Stimulated activated CD4-positive, alpha-beta T cell treated with anti-CD3 and anti-CD28 coated beads, TNF-alpha, amount 100 ng/mL, for 4 hours (primary cell): ENCODE measurements at places on chromosomes 1 and 21.
A peak's percentile ranks its signal among the peaks of the same experiment; 100 is the strongest.

GRCh38 chr21:37220433-37220980 lies 46.6 kb downstream of the VPS26C start:
- DNase-seq, result no peak

DNA sequence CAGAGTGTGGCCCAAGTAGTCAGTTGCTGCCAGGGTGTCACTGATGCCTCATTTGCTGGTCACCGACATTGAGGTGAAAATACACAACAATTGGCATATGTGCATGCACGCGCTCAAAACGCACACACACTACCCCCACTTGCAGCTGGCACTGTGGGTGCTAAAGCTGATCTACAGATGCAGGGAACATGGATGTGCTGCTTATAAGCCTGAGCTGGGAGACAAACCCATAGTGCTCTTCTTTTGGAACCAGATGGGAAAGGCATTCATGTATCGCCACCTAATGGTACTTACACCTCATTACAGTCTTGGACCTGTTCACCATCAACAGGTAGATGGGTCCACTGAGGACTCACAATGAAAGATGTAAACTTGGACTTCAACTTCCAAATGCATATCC lies 70.3 kb upstream of the CAMK1G start:
- no peak for DNase-seq

- no peak for DNase-seq
Observed at GRCh38 chr1:198449261-198449660, 91.2 kb downstream of the ATP6V1G3 start.

- no peak for DNase-seq
Observed at GRCh38 chr1:246587606-246588005, 21.4 kb downstream of the CNST start.

DNA sequence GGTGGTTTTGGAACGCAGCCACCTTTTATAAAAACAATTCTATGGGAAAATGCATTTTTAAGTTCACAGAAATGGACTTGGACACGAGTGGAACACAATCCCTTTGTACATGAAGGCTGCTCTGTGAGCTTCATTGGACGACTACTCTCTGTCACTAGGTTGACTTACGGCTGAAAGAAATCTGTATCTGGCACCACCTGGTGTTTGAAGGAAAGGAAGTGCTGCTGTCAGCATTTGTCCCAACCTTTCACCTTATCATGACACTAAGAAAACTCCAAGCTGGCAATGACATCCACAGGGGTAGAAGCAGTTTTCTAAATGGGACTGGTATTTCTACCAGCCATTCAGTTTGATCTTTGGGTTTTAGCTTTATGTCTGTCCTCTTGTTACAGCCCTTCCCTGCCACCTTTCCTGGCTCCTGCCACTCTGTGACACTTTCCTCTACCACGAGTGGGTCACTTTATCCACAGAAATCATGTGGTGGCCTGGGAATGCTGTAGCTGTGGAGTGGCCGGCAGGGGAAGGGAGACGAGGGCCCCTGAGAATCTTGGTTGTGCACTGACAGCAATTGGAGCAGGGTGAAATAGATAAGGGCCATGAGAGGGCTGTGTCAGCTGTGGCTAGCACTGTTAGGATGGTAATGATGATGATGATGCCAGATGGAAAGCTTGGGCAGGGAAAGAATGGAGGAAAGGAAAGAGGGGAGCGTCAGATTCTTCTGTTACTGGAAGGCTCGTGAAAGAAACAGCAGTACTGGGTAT lies 85.2 kb downstream of the TBX19 start:
- no peak for DNase-seq

GRCh38 chr1:155320661-155321617 lies at the start of gene RUSC1:
Gene RUSC1, plus strand, starts transcription at chr1:155320894. Its CDS starts 880 bp downstream, at chr1:155321774.
- DNase-seq, result peak; percentile 62

DNA sequence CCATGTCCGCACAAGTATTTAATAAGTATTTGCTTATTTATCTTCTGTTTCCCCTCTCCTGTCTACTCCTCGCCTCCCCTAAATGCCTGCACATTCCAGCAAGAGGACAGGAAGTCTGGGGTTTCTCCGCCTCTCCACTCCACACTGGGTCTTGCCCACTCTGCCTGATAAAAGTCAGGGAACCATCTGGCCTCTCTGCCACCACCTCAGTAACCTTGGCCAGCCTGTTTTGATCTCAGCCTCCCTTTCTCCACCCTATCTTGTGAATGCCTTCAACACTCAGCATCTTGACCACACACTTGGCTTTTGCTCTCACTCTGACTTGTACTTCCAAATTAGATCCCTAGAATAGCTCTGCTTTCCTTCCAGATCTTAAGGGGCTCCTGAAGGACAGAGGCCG lies 165.3 kb upstream of the UBE2U start:
- DNase-seq, result no peak

DNA sequence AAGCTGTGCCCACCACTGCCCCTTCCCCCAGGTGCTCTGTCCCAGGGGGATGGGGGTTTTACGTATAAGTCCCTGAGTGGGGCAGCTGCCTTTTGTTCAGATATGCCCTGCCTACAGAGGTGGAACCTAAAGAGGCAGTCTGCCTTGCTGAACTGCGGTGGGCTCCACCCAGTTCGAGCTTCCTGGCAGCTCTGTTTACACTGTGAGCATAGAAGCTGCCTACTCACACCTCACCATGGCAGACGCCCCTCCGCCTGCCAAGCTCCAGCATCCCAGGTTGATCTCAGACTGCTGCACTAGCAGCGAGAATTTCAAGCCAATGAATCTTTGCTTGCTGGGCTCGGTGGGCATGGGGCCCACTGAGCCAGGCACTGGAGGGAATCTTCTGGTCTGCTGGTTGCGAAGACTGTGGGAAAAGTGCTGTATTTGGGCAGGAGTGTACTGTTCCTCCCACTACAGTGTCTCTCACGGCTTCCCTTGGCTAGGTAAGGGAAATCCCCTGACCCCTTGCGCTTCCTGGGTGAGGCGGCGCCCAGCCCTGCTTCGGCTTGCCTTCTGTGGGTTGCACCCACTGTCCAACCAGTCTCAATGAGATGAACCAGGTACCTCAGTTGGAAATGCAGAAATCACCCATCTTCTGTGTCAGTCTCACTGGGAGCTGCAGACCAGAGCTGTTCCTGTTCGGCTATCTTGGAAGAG lies 17.6 kb upstream of the RWDD3 start:
- no peak for DNase-seq

GRCh38 chr1:93614986-93615581 lies 66.6 kb downstream of the BCAR3 start:
- no peak for DNase-seq

GRCh38 chr1:235468970-235469369 lies 35.3 kb downstream of the B3GALNT2 start:
- DNase-seq, result no peak

DNA sequence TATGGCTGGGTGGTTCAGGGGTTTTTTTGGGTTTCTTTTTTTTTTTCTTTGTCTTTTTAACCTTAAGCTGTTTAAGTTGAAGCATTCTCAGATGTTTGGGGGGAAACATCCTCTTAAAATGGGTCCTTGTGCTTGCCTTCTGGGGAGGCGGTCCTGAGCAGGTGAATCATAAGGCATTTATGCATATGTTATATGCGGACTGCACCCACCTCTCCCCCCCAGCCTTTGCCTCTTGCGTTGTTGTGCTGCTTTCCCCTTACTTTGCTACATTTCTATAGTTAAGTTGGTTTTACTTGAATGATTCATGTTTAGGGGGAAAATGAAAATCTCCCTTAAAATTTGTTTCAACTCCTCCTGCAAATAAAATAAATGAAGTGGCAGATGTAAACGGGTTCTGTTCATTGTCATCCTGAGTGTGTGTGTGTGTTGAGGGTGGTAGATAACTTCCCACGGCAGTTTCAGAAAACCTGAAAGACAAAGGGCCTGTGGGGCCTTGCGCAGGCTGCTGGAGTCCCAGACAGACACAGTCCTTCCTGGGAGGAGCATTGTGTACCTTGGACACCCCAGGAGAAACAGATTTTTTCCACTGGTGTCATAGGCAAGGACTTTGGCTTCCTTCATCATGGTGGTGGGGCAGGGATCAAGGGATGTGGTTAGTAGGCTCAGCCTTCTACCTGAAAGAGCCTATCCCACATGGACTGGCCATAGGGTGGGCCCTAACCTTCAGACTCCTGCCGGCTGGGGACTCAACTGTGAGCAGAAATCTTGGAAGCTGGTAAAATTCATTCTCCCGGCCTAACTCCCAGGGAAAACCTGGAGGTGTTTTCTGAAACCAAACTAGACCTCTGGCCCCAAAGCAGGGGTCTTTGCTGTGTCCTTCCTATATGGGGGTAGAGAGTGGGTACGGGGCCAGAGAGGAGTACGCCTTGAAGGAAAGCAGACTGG lies 926 bp upstream of the SH3D21 start:
- DNase-seq, result no peak
